ENCODE measurements at places on chromosomes 3 and 15.

GRCh38 chr15:34223904-34224596 is 766 bp upstream of the EMC4 start:
- DNase-seq = no peak

GRCh38 chr15:50562735-50563640 is 16.5 kb upstream of the USP50 start:
- DNase-seq = no peak

DNA sequence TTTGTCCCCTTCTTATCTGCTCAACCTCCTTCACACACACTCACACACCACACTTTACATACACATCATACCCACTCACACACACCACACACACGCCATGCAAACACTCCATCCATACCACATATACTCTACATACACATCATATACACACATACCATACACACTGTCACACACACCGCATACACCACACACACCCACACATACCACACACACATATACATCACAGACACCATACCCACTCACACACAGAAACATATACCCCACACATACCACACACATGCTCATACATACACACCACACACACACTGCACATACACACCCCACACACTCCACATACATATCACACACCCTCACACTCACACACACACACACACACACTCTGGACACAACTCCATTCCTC is 54.3 kb upstream of the ACP3 start:
- no peak for DNase-seq

- DNase-seq = no peak
These were observed 9.6 kb downstream of the NIPA1 start for GRCh38 chr15:22796079-22796478.

GRCh38 chr15:100247228-100248225 is 94.2 kb downstream of the ADAMTS17 start:
- DNase-seq = no peak

GRCh38 chr3:126448893-126449180 is 26.9 kb downstream of the ZXDC start:
- DNase-seq = no peak

DNA sequence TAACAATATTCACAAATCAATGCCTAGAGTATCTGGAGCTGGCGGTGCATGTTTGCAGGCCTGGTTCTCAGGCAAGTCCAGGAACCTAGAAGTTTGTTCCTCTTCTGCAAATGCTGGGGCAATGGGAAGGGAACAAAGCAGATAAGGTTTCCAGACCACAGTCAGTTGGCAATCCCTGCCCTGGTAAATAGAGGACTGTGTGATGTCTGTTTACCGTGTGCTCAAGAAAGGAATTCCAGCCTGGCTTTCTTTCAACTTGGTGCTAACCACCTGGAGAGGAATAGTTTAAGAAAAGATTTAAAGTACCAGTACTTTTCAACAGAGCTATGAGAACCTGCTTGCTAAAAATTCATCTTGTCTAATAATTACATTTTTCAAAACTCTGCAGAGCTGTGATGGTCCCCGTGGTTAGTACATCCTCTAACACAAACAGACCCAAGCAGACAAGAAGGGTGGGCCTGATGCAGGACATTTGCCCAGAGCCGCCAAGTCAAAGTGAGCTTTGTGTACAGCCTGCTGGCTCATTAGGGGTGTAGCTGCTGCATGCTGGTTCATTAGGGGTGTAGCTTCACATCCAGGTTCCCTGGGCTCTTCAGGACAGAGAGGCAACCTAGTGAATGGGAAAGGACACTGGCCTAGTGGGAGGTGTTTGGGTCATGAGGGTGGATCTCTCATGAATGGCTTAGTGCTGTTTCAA is 220.5 kb downstream of the SQOR start:
- no peak for DNase-seq

GRCh38 chr3:143269741-143270140 is 150.2 kb downstream of the CHST2 start:
- no peak for DNase-seq

DNA sequence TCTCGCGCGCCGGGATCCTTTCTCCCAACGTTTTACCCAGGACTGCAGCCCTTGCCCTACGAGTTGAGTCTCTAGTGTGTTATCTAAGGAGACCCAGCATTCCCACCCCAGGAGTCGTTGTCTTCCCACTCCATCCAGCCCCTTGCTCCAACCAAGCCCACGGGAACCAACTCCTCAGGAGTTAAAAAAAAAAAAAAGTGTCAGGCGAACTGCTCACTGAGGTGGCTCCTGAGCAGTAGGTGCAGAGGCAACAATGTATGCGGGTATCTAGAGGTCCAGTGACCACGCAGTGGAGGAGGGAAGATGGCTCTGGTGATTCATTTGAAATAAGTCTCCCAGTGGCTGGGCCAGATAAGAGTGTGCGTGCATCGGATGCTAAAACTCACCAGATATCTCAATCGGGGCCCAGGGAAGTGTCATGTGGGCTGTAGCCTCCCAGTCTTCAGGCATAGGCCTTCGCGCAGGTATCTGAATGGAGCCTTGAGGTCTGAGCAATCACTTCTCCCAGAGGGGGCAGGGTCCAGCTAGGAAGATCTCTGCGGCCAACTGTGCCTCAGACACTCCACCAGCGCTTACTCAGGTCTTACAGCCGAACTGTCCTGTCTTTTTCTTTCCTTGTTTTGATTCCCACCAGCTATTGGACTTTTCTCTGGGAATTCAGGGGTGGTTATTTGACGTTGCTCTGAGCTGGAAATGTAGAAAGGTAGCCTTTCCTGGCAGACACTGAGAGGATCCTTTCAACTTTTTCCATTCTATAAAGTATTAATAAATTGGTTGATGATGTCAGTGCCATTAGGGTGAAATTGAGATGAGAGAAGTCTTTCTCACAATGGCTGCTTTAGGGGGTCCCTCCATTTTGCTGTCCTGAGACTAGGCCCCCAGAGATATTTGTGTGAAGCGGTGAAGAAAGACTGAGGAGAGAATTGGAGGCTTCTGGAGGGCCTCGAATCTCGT is 21.0 kb downstream of the ZIC4 start:
- DNase-seq = no peak

DNA sequence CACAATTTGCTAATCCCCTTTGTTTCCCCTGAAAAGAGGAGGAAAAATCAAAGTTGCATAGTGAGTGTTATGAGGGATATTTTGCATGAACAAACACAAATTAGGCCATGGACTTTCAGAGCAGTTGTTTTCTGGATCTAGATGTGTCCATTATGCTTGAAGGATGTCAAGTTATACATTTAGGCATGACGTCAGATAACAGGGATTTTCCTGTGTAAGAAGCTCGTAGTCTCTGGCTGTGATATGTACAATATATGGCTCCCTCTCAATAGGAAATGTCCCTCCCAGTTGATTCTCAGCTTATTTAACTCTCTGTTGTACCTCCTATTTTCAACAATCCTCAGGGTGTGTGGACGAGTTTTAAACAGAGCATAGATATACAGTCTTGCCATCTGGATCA is 171.0 kb downstream of the RBMS3 start:
- no peak for DNase-seq

- DNase-seq = no peak
These were observed 737 bp downstream of the DNAJA4 start for GRCh38 chr15:78265137-78265460.

DNA sequence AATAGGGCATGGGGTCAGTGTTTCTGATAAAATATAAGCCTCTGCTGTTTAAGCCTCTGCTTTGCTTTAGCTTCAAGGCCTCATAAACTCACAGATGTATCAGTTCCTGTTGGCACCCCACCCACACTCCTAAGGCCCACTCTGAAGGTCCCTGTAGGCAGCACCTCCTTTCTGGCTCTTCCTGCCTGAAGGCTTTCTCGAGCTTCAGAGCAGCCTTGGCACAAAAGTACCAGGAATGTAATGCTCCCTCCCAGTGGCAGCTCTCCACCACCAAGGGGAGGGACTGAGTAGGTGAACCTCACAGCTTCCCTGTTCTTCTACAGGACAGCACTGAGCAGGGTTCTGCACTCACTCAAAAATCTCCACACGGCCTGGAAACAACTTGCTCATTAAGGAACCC is 102.2 kb downstream of the ABHD5 start:
- DNase-seq = no peak
